ENCODE measurements at places on chromosomes 16 and 17.

GRCh38 chr17:76270770-76271668 is 5.9 kb downstream of the UBALD2 start:
- peak; percentile 76 for DNase-seq

- no peak for DNase-seq
Measured at GRCh38 chr17:46811978-46812583, 6.4 kb downstream of the WNT3 start.

DNA sequence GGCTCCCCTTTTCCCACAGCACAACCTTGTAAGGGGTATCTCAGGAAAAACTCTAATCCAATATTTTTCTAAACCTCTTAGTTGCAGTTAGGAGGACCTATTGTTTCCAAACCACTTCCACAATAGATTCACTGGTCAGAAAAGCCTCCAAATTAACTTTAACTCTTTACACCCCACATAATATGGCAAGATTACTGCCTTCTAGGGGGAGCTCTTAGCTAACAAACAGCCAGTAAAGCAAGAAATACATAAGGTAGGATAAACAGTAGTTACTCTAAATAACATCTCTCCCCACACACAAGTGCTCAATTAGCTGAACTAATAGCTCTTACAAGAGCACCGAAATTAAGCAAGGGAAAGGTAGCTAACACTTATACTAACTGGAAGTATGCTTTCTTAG is 192.1 kb upstream of the KIF2B start:
- no peak for DNase-seq

GRCh38 chr17:34070712-34071111 is 184.4 kb upstream of the CCL2 start:
- no peak for DNase-seq

GRCh38 chr17:20114466-20114865 is 105.3 kb downstream of the SPECC1 start:
- no peak for DNase-seq

DNA sequence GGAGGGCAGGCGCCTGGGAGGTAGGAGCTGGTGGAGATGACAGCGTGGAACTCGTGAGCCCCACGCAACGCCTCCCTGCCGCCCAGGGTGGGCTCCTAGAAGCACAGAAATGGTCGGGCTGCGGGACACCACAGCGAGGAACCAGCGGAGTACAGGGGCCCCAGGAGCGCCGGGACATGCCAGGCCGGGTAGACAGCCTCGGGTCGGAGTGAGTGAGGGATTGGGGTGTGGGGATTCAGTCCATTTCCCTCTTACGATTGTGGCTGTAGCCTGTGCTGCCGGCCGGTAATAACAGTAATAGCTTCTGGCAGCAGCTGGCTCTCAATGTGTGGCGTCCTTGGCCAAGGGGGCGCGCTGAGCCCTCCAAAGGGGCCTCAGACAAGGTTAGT is 12.2 kb upstream of the CES3 start:
- no peak for DNase-seq

DNA sequence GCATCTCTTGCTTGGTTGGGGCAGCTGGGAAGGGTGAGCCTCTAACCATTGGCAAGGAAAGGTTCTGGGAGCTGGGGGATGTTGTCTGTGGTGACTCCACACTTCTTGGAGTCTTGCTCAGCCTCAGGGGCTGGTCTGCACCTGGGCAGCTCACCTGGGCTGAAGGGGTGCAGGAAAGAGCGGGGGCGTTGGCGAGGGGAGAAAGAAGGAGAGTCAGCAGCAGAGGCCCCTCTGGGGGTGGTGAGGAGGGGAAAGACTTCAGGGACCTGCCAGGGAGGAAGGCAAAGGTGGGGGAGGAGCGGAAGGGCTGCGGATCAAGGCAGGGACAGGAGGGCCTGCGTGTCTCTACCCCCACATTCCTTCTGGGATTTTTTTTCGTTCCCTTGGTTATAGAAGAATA is 47.7 kb downstream of the CCDC42 start:
- DNase-seq: no peak

- no peak for DNase-seq
Measured at GRCh38 chr16:56604966-56605365, 3.4 kb upstream of the MT2A start.

GRCh38 chr16:23874613-23875294 is 39.0 kb downstream of the PRKCB start:
- no peak for DNase-seq

GRCh38 chr16:84893467-84893848 is 73.7 kb downstream of the CRISPLD2 start:
- DNase-seq: no peak

DNA sequence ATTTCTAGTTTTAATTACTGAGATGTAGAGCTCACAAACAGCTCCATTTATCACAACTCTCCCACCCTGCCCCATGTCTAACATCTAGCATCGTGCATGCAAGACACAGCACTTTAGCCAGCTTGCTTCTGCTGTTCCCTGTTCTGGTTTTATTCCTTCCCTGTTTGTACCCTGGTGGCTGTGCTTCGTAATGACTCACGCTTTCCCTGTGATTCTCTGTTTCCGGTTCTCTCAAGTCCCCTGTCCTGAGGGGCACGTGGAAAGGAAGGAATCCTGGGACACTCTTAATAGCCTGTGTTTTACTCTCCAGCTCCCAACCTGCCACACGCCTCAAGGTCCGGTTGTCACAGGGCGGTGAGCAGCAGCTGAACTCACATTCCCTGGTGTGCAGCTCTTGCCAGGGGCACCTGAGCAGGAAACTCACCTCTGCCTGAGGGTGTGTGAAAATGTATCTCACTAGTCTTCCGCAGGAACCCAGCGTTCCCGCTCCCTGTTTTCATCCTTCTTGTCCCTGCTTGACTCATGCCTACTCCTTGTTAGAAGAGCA is 10.6 kb downstream of the SHISA6 start:
- DNase-seq: no peak

GRCh38 chr17:68646626-68647526 is 45.7 kb upstream of the FAM20A start:
- DNase-seq: peak; percentile 41

Data from activated CD4-positive, alpha-beta T cell treated with anti-CD3 and anti-CD28 coated beads, Interleukin-2, amount 10 ng/mL, durations not matched to agents 24 days and 14 days (primary cell).